ENCODE measurements at places on chromosomes 7 and 10. TPM values are rescaled to one million over a fixed set of nuclear protein-coding genes. Genes with fewer than 3 reads are reported as not detected.

MYL10 gene
- total RNA-seq = not detected

PNLIPRP1 gene
- not detected for total RNA-seq

MYO1G gene
- total RNA-seq = 0.10 TPM

C10orf67 gene
- total RNA-seq = 0.10 TPM

SPAM1 gene
- not detected for total RNA-seq

GRID1 gene
- total RNA-seq = 5.4 TPM

TUBAL3 gene
- total RNA-seq = not detected

ZNF485 gene
- total RNA-seq = 8.8 TPM

IDI2 gene
- not detected for total RNA-seq

CYP3A4 gene
- total RNA-seq = not detected

KCP gene
- total RNA-seq = 1.4 TPM

CAV1 gene
- total RNA-seq = 437 TPM

CHAT gene
- not detected for total RNA-seq

PARG gene
- 37.6 TPM for total RNA-seq

SPDYE9 gene
- not detected for total RNA-seq

GPR37 gene
- total RNA-seq = 0.79 TPM

UROS gene
- 84.4 TPM for total RNA-seq

DPYSL4 gene
- not detected for total RNA-seq

PHTF2 gene
- total RNA-seq = 16.5 TPM

PILRA gene
- 1.2 TPM for total RNA-seq

ATRNL1 gene
- 1.2 TPM for total RNA-seq

ELN gene
- not detected for total RNA-seq

NUTM2E gene
- total RNA-seq = not detected

All from HT1080 (cell line).